Activated gamma-delta T cell treated with anti-CD3 and anti-CD28 coated beads, Interleukin-2, amount 50 U/mL, for 16 hours (primary cell): ENCODE measurements at places on chromosomes 7 and 10.

DNA sequence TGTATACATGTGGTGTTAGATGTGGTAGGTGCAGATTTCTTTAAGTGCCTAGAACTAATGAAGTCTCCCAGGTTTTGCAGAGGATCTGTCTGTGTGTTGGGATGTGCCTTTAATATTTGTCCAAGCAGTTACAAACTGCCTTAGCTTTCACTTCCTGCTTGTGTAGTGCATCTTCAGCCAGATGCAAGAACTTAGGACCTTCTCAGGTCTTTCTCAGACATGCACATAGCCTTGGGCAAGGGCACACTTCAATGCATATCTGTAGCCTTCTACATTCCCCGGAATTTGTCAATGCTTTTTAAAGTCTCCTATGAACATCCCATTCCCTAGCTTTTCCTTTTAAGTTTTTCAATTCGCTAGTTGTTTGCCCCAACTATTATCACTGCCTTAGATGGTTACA is 47.2 kb upstream of the SLC39A12 start:
- no peak for DNase-seq

- no peak for DNase-seq
Measured at GRCh38 chr10:29081951-29082685, 206.8 kb upstream of the LYZL1 start.

DNA sequence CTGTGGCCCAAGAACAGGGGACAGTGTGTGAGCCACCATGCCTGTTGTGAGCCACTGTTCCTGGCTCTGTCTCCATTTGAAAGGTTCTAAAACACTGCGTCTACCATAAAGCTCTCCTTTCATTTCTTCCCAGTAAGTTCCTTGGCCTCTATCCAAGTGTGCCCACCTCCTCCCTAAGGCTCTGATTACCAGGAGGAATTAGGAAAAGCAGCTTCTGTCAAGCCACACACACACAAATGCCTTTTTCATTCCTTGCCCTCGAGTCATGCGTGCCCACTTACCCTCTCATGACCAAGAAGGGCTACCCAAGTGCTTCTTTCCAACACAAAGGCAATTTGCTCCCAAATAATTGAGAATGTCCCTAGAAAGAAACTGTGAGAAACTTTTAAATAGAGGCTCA is 70.8 kb upstream of the PARD3 start:
- DNase-seq = no peak

DNA sequence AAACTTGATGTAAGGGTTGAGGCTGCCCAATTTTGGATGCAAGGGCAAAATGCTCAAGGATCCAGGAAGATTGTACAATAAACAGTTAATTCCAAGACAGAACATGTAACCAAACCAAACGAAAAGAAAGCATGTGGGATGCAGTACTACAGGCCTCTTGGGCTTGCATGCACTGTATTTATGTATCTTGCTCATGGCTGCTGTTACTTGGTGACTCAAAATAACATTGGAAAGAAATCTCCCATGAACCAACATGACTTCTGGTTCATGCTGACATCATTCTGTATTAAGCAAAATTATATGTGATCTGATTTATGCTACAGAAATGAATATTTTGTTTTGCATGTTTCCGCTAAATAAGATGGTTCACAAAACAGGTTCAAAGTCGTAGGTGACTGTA is 65.9 kb upstream of the FZD1 start:
- DNase-seq = no peak

DNA sequence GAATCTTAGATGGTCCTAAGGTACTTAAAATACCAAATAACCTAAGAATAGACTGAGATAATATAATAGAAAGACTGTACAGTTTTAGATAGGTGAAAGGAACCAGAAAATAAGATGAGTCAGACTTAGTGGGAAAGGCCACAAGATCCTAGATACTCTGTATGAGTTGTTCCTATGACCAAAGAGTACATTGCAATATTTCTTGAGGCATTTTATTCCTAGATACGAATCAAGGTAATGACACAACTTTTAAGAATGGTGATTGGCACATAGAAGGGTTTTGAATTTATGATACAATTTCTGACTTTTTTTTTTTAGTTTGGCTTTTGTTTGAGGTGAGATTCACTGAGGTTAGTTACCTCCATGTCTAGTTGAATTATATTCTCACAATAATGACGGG is 30.2 kb downstream of the MGAM start:
- DNase-seq = no peak

- no peak for DNase-seq
Measured at GRCh38 chr10:94402204-94402842, at the start of gene TBC1D12. TBC1D12 (plus strand) TSS chr10:94402541; CDS start chr10:94402614, 73 bp downstream.

- DNase-seq = no peak
Measured at GRCh38 chr10:62618576-62619412, 185.7 kb upstream of the ADO start.

DNA sequence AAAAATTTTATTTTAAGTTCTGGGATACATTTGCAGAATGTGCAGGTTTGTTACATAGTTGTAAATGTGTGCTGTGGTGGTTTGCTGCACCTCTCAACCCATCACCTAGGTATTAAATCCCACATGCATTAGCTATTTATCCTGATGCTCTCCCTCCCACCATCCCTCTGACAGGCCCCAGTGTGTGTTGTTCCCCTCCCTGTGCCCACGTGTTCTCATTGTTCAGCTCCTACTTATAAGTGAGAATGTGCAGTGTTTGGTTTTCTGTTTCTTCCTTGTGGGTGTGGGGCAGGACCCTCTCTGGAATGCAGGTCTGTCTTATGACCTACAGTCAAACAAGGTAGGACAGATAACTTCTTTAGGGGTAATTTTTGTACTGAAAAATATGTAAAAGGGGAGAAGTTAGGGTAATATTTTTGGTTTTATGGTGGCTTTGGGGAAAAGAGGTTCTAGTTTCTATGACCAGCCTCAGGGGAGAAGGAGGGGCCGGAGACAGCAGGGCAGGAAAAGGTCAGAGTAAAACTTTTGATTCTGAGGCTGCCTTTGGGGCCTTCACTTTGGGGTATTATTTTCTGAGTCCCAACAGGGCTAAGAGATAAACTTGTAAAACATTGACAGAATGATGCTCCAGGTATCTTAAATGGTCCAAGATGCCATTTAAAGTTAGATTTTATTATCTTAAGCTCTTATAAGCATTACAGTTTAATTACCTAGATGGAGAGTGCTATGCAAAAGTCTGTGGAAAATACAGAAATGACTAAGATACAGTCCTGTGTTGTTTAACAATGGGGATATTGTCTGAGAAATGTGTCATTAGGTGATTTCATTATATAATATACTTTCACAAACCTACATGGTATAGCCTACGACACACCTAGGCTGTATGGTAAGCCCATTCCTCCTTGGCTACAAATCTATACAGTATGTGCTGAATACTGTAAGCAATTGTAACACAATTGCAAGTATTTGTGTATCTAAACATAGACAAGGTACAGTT is 354.8 kb downstream of the ABCA13 start:
- no peak for DNase-seq

GRCh38 chr7:155685070-155685790 is 40.8 kb downstream of the RBM33 start:
- no peak for DNase-seq

DNA sequence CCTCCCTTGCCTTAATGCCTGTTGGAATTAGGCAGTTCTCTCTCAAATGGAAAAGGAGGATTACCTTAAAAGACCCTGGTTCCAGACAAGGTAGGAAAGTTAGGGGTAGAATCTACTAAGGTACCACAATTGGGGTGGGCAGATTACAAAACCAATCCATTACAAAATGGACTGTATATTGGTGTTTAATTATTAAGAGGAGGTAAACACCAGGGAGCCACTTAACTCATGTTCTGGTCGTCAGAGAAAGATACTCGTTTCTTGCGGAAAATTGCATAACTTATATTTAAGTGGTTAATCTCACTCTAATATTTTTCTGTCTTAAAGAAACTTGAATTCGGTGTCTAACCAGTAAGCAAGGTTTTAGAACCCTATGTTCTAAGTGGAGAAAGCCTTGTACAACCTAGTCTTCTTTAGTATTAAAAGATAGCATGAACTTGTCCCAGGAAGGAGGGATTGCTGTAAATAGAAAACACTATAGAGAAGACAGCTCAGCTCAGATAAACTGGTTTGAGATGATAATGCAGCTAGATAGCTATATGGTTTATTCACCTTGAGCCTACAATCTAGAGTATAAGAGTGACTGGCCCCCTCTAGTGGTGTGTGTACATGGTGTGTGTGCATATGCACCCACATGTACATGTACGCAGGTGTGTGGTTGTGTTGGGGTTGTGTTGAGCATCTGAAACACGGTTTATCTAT is 58.0 kb upstream of the STRIP2 start:
- DNase-seq = peak; percentile 19

DNA sequence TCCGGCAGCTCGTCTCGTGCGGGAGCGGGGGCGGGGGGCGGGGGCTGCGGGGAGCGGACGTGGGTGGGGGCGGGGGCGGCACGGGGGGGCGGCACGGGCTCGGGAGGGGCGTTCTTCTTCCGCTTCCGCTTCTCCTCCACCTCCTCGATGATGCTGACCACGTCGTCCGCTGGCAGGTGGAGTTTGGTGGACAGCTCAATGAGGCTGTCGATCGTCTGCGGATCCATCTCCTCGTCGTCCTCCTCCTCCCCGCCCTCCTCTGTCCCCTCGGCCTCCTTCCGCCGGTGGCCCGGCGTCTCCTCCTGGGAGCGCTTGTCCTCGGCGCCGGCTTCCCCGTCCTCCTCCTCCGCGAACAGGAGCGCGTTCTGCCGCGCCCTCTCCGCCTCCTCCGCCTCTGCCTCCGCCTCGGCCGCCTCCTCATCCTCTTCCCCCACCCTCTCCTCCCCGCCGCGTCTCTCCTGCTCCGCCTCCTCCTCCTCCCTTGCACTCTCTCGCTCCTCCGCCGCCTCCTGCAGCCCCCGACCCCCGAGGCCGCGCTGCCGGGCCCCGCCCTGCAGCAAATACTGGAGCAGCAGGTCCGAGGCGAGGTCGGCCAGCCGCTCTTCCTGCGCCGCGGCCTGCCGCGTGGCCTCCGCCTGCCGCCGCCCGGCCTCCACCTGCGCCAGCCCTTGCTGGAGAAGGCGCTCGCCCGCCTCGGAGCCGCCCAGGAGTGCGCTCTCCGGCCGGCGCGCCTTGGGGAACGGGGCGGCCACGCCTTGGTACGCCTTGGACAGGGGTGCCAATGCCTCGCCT is 1.9 kb downstream of the VGF start:
- DNase-seq = no peak

DNA sequence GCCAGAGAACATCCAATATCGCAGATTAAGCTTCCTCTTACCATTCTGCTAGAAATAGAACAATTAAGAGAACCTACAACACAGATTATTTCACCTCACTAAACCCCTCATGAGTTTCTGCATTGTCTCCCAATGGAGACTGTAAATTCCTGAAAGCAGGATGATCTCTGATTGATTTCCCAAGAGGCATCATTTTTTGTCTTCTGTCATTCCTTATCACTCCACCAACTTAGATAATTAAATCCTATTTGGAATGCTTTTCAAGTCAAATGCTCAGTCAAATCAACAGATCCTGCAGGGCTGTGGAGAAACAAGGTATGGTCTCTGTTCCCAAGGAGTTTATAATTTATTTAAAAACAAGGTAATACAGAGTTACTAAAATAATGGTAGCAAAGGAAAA is 161.5 kb downstream of the MTERF1 start:
- no peak for DNase-seq

DNA sequence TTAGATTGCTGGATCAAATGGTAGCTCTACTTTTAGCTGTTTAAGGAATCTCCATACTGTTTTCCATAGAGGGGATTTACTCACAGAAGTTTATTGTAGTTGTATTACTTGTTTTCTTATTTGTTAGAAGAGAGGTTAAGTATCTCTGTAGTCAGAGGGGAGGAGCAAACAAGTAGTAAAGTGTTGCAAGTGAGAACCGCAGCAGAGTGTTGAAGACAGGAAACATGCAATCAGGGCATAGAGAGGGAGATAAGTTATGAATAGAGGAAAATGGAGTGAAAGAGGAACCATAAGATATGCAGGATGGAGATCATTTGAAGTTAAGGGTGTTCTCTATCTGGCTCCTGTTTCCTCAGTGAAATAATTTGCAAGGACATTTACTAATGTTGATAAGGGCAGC is 331.4 kb upstream of the TMEM229A start:
- DNase-seq = no peak

DNA sequence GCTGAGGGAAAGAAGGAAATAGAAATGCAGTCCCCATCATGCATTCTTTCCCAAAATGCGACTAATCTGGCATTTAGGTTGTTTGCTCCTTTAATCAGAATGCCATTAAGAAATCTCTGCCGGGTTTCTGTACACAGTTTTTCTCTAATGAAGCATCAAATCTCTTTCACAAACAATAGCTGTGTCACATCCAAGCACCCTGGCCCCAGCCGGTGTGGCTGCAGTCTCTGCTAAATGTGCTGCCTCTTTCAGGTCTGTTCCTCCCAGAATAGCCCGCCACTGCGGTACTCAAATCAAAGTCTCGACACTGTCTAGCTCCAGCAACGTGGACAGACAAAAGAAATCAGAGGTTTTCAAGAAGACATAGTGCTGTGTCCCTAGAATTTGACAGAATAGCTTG is 343.8 kb downstream of the KCNMA1 start:
- no peak for DNase-seq

DNA sequence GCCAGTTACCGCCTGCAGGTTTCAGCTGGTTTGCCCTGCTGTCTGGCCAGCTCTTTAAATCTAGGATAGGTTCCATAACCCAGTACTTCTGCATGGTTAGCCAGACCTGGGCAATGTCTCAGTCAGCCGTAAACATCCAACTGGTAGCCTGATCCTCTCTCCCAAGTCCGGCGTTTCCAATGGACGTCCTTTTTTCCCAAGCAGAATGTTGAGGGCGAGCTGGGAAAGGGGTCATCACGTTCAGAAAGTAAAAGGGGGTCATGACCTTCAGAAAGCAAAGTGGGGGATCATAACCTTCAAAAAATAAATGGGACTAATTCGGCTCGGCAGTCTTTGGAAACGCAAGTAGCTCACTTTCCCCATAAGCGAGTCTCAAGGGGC is 430 bp downstream of the PON3 start:
- DNase-seq = no peak

DNA sequence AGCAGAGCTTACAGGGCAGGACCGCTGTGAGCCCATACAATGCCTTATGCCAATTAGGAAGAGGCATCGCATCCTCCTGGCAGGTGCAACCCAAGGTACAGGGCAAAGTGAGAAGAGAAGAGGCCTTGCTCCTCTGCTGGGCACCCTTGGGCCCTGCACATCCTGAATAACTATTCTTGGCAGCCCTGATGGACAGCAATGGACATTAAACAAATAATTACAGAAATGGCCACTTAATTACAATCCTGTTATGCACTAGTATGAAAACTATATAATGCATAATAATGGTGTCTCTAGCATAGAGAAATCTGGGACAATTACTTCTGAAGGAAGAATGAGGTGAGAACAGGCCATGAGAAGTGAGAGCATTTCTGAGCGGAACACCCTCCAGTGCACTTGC is 83.5 kb downstream of the PLPP4 start:
- no peak for DNase-seq

GRCh38 chr7:77420986-77421672 is 5.0 kb upstream of the GSAP start:
- no peak for DNase-seq

- no peak for DNase-seq
Measured at GRCh38 chr10:70546584-70546983, 56.0 kb downstream of the PRF1 start.

GRCh38 chr10:113138937-113139585 is 189.0 kb downstream of the TCF7L2 start:
- DNase-seq = no peak

- DNase-seq = no peak
Measured at GRCh38 chr10:112815269-112816032, 134.6 kb upstream of the TCF7L2 start.
